Sigmoid colon (tissue), 7 donors: ENCODE measurements at places on chromosomes 12 and 14. TPM values are rescaled to one million over a fixed set of nuclear protein-coding genes. Genes with fewer than 3 reads are reported as not detected.

The CDC42BPB gene
- total RNA-seq = 58.5 TPM

The PAPLN gene
- total RNA-seq = 52.1 TPM

The SLC7A7 gene
- total RNA-seq = 23.5 TPM

The CLEC4D gene
- 0.16 TPM for total RNA-seq

The TMEM132C gene
- total RNA-seq = 1.7 TPM

The PKP2 gene
- 1.4 TPM for total RNA-seq

The CCND2 gene
- 126 TPM for total RNA-seq

The KRT8 gene
- total RNA-seq = 63.1 TPM

The GPR132 gene
- 2.1 TPM for total RNA-seq

DNA sequence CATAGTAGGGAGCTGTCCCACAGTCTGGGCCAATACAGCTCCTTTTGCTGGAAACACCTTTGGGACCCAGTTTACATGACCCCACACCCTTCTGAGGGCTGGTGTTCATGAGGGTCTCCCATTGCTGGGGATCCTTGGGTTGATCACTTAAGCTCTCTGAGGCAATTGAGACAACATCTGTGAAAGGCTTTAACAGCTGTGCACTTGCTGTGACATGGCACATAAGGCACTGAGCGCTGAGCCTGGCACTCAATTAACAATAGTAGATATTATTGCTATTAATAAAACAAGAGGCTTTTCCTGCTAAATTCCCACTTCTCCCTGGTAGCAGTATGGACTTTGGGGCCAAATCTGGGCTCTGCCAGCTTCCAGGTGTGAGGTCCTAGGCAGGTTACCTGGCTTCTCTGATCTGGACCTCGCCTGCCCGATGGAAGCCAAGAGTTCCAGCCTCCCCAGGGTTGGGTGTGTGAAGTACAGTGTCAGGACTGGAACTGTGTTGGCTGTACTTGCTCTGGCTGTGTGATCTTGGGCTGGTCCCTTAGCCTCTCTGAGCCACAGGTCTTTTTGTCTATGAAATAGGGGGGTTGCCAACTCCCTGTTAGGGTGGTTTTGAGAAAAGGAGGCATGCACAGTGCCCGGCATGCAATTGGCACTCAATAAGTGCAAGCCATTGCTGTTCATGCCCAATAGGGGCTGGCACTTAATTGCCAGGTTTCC lies 3.1 kb downstream of the SH2B3 start:
- no peak for DNase-seq

- DNase-seq = no peak
These were observed 75.0 kb upstream of the HIF1A start for GRCh38 chr14:61620130-61620946.

GRCh38 chr12:102528111-102528510 lies 47.7 kb upstream of the IGF1 start:
- no peak for DNase-seq

- DNase-seq = no peak
These were observed 153.9 kb downstream of the ACSS3 start for GRCh38 chr12:81231574-81232368.

GRCh38 chr14:38931969-38932652 lies 170.9 kb downstream of the SEC23A start:
- no peak for DNase-seq

DNA sequence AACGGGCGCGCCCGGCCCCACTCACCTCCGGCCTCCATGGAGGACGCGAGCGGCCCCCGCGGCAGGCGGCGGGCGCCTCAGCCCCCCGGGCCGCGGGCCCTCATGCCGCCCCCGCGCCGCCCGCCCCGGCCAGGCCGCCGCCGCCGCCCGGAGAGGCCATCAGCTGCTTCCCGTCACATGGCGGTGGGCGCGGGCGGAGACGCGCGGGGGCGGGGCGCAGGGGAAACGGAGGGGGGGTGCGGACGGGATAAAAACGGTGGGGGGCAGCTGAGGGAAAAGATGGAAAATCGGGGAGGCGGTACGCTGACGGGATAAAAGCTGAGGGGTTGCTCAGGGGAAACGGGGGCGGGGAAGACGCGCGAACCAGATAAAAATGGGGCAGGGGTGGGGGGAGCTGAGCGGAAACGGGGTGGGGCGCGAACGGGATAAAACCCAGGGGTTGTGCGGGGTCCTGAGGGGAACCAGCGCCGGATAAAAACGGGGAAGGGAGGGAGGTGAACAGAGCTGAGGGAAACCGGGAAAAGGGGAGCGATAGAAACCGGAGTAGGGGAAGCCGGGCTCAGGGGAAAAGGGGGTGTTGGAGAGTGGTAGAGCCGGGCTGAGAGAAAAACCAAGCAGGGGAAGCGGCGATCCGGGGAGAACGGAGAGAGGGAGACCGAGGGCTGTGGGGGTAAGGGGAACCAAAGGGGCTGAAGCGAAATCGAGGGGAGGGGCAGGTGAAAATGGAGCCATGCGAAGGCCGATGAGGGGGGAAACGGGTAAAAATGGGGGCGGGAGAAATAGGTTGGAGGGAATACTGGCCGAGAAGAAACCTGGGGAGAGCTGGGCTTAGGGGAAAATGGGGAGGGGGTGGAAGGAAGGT lies at the start of gene WSB2:
TSS of gene WSB2 (minus strand) at position 169 of the 862 bp plus-strand sequence. CDS start at position 38, 131 bp downstream.
- DNase-seq = peak; percentile 86

DNA sequence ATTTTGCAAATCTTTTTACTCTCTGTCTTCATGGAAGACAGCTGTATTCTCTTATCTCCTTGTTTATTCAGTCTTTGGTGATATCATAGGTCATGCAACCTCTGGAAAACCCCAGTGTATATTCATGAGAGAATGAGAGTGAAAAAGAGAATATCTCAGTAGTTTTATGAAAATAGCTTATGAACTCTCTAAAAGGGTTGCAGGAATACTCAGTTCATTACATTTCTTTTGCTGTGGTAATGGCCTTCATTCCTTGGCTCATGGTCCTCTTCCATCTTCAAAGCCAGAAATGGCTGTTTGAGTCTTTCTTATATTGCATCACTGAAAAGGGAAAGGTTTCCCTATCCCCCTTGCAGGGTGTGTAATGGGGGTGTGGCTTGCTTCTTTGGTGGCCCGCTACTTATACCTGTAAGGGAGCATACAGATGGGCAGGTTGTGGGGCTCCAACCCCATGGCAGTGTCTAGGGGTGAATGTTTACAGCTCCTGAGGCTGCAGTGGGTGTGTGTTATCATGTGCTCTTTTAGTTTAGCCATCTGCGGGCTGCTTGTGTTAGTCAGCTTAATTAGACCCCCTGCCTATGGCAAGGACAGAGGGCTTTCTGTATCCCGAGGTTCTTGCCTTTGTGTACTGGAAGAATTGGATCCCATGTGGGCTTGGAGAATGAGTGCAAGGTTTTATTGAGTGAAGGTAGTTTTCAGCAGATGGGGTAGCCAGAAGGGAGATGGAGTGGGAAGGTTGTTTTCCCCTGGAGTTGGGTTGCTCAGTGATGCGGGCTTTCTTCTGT lies 150.2 kb downstream of the CCDC91 start:
- DNase-seq = no peak

GRCh38 chr12:64240781-64241180 lies 18.7 kb upstream of the KICS2 start:
- DNase-seq = no peak

- peak; percentile 70 for DNase-seq
These were observed 891 bp downstream of the PLEKHA5 start for GRCh38 chr12:19130224-19131024.

GRCh38 chr12:94872007-94872653 lies 131.4 kb downstream of the NDUFA12 start:
- no peak for DNase-seq

DNA sequence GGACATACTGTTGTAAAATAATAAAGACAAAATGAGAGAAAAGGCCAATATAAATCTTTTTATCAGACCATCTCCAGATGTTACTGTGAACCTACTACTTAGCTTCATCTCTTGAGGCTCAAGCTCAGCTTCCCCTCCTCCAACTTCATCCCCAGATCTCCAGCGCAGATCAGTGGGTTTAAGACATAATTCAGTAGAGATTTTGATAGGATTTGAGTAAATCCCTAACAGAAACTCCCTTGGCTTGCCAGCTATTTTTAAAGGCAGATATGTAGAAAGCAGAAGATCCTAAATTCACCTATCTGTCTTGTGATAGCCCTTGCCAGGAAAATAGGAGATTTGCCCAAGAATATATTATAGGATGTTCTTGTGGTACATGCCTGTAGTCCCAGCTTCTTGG lies 236.7 kb downstream of the FBXL14 start:
- no peak for DNase-seq

DNA sequence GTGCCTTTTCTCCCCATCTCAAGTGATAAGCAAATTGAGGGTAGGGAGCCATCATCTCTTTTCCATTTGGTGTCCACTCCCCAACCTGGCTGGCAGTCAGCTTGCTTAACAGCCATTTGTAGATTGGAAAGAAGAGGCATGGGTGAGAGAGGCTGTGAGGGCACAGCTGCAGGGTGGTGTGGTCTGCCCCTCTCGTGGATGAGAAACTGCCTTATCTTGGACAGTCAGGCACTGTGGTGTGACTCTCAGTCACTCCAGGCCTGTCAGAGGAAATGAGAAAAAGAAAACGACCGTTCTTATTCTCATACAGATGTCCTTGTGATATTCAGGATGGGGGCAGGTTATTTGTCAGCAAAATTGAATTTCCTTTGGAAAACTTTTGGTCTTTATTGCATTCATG lies 65.1 kb upstream of the SRSF5 start:
- no peak for DNase-seq

DNA sequence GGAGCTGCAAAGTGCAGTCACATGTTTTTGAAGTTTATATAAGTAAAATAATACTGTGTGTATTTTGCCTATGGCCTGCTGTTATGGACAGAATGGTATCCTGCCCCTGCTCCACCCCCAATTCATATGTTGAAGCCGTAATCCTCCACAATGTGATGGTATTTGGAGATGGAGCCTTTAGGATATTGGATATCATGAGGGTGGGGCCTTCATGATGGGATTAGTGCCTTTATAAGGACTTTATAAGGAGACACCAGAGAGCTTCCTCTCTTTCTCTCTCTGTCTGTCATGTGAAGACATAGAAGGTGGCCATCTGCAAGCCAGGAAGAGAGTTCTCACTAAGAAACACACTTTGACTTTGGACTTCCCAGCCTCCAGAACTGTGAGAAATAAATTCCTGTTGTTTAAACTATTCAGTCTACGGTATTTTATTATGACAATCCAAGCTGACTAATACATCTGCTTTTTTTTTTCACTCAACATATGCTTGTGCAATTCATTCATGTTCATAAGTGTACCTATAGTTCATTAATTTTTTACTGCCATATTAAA lies 3.1 kb upstream of the CHPT1 start:
- DNase-seq = no peak

DNA sequence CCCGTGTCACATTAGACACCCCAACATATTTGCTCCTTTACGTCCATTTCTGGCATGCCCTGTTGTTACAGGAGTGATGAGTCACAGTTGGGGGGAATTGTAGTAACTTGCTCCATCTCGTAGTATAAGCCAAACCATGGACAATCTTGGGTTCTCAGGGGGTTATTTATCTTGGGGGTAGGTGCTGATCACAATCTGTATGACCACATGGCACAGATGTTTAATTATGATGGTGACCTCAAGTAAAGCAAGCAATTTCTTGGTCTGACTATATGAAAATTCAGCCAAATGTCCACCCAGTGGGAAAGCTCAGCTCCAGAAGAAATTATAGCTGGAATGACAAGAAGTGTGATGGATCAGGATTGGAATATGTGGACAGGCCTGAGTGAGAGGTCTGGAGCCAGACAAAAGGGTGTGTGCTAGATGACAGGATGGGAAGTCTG lies 32.1 kb upstream of the STON2 start:
- no peak for DNase-seq
